ENCODE measurements at places on chromosomes 4 and X.

- no peak for DNase-seq
Observed at GRCh38 chrX:111352424-111352823, 59.6 kb downstream of the DCX start.

GRCh38 chr4:48899950-48900349, 6.6 kb downstream of the OCIAD2 start:
- DNase-seq: no peak

GRCh38 chr4:95929448-95930064, 89.7 kb downstream of the PDHA2 start:
- no peak for DNase-seq

- no peak for DNase-seq
Observed at GRCh38 chrX:109990582-109991276, 12.2 kb upstream of the TMEM164 start.

DNA sequence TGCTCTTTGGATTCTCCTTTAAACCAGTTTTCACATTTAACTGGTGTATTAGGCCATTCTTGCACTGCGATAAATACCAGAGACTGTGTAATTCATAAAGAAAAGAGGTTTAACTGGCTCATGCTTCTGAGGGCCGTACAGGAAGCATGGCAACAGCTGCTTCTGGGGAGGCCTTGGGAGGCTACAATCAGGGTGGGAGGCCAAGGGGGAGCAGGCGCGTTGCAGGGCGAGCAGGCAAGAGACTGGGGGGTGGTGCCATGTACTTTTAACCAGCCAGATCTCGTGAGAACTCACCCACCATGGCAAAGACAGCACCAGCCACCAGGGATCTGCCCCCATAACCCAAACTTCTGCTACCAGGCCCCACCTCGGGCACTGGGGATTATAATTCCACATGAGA, 38.1 kb downstream of the RNF212 start:
- no peak for DNase-seq

GRCh38 chr4:110907801-110908313, 285.0 kb upstream of the PITX2 start:
- DNase-seq: no peak

DNA sequence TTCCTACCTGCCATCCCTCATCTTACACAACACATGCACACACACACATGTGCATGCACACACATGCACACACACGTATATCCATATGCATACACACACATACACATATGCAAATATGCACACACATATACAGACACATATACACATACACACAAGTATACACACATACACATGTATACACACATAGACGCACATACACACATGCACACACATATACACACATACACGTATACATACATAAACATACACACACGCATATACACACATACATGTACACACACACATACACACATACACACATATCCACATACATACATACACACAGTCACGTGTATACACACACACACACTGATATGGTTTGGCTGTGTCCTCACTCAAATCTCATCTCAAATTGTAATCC, 37.0 kb upstream of the AFAP1 start:
- DNase-seq: no peak

DNA sequence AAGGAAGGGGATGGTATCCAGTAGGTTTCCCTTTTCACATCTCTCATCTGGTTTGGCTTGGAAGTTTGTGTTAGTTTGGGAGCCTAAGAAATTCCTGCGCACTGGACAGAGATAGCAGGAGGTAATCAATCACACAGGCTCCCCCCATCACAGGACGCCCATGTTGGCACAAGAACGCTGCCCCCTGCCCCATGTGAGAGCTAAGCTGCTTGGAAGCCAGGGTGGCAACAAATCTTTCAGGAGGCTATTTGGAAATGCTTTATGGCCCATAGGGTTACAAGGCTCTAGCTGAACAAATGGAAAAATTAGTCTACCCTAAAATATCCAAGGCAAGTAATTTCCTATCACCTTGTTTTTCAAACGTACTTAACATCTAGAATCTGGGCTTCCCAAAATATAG, 54.0 kb downstream of the SOD3 start:
- DNase-seq: no peak

DNA sequence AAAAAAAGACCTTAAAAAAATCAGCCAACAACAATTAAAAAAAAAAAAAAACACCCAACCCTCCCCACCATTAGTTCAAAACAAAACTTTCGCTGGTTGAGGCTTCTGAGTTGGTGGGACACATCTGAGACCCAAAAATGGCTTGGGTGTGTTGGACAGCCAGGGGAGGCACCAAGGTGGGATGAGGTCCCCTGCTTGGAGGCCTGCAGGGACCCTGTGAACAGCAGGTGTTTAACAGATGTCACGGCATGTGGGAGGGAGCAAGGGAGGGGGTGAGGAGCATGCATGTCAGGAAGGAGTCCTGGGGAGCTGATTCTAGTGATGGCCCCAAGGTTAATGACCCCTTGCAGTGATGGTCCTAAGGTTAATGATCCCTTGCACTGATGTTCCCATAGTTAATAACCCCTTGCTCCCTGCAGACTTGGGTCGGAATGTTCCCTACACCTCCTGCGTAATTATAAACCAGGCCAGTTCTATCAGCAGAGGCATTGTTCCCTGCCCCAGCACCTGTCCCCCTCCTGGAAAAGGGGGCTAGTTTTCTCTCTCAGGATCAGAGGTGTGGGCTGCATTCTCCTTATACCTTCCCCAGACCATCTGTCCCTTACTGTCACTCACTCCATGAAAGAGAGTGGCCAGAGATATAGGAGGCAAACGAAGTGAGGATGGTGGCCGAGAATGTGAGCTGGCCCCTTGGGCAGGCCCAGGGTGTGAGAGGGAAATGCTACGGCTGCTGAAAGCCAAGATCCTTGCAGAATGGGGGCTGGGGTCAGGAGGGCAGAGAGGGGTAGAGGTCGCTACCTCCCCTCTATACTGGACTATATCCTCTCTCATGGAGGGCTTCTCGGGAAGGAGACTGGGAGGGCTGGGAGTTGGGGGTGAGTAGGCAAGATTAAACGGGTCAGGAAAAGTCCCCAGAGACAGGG, 2.3 kb upstream of the FOXP3 start:
- DNase-seq: no peak

- DNase-seq: no peak
Observed at GRCh38 chr4:22695917-22696316, 3.2 kb downstream of the GBA3 start.

- peak; percentile 54 for DNase-seq
Observed at GRCh38 chr4:2937146-2937857, 25.9 kb downstream of the NOP14 start.

DNA sequence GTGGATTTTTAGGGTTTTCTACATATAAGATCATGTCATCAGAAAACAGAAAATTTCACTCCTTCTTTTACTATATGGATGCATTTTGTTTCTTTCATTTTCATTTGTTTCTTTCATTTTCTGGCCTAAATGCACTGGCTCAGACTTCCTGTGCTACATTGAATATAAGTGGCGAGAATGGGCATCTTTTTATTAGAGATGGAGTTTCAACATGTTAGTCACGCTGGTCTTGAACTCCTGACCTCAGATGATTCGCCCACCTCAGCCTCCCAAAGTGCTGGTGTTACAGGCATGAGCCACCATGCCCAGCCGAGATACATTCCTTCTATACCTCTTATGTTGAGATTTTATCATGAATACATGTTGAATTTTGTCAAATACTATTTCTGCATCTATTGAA, 61.8 kb downstream of the BRWD3 start:
- DNase-seq: no peak

GRCh38 chrX:41116948-41117347, 31.7 kb downstream of the USP9X start:
- peak; percentile 23 for DNase-seq

DNA sequence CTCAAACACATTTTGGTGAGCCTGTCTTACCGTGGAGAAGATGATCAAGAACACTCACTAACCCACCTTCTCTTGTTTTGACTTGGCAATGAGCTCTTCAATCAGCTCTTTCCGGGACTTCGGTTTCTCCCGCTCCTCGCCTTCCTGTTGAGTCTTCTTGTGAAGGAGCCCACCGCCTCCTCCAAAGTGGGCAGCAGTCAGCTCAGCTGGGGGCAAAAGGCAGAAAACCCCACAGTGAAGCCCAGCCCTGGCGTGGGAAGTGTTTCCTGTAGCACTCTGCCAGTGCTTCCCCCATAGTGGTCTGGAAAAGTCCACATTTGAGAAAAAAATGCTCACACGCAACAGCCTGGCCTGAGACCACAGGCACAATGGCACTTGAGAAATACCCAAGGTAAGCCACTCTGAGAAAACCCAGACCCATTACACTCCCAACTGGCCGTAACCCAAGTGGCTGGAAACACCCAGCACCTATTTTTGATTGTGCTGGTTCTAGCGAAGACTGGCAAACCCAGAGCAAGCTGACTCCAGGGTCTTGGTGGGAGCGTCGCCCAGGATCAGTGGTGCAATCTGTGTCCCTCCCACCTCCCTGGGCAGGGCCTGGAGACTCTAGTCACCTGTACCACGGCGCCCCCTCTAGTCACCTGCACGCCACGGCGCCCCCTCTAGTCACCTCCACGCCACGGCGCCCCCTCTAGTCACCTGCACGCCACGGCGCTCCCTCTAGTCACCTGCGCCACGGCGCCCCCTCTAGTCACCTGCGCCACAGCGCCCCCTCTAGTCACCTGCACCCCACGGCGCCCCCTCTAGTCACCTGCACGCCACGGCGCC, 8.6 kb downstream of the NOP14 start:
- DNase-seq: peak; percentile 86

- DNase-seq: no peak
Observed at GRCh38 chrX:140586951-140587350, 82.1 kb upstream of the SOX3 start.

DNA sequence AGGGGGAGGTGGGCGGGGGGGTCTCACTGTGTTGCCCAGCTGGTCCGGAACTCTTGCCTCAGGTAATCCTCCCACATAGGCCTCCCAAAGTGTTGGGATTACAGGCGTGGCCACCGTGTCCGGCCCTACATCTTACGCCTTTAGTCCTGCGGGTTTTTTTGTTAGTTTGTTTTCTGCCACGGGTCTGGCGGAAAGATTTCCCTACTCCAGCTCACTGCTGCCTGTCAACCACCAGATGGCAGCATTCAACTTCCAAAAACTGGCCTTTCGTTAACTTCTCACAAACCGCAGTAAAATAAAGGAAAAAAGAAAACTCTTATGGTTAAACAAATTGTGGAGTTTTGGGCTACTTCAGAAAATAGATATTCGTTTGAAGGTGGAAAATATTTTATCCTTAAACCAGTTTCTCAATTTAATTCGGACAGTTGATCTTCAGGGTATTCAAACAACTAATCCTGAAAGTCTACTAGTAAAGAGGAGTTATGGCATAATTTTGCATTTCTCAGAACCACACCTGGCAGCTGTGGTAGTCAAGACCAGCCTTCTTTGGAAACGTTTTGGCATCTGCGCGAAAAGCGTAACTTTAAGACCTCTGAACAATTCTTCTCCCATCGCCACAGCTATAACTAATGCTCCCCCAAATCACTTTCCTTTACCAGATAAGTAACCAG, 41.1 kb downstream of the LUZP4 start:
- DNase-seq: peak; percentile 10

DNA sequence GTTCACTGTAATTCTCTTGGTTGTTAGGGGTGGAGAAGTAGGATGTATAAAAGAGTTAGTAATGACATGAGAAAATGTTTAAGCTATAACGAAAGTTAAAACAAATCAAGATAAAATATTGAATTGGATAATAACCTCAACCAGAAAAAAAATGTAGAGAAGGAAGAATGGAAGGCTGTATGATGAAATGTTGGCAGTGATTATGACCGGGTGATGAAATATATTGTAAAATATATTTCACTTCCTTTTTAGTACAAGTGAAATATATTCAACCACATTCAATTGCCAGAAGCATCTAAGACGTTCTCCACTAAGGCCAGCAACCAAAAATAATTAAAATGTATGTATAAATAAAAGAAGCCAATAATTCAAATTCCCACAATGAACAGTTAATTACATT, 309.3 kb upstream of the FGF13 start:
- no peak for DNase-seq

GRCh38 chr4:51866835-51867234, 23.9 kb downstream of the DCUN1D4 start:
- DNase-seq: no peak

GRCh38 chr4:87938746-87939145, 36.8 kb upstream of the SPP1 start:
- DNase-seq: no peak

- DNase-seq: no peak
Observed at GRCh38 chrX:95764972-95765451, 919.6 kb upstream of the DIAPH2 start.

GRCh38 chr4:139279760-139280620, at the start of gene MGARP:
Gene MGARP, minus strand, starts transcription at chr4:139280225. Its CDS starts 67 bp downstream, at chr4:139280158.
- DNase-seq: peak; percentile 45

DNA sequence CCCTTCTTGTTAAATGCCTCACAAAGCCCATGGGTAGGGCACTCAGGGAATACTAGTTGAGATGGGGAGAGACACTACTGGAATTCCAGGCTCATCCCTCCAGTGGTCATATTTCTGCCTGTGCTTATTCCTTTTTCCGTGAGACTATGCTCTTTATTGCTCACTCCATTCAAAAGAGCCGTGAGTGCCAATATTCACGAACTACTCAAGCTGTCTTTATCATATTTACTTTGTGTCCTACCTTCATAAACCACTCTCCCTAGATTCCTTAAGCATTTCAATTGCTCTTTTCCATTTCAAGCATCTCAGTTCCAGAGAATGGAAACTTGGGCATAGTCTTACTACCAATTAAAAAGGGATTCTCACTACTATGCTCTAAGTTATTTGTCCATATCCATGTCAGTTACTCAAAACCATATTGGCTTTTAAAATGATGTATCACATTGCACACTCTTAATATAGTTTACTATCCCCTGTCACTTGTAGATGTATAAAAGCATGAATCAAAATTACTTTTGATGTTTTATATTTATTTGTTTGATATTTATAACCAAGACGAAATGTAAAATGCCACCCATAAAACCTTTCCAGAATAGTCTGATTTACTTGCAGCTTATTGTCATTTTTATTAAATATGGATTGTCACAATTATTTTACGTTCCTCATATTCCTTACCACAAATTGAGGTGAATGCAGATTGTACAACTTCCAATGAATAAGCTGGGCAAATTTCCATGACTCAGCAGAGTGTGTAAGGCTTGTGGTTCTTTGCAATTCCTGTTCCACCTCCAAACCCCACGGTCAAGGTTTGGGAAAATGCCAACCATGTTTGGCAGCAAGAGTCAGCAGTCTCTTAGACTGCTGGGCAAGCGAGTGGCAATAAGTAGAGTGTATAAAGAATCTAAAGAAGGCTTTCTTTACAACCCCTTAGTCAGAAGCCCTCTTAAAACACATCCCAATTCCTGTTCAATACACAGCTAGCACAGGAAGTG, 24.4 kb downstream of the ENOX2 start:
- no peak for DNase-seq

GRCh38 chr4:11748164-11748872, 319.6 kb upstream of the HS3ST1 start:
- DNase-seq: no peak

GRCh38 chrX:122475306-122475705, 708.8 kb upstream of the GRIA3 start:
- no peak for DNase-seq

- no peak for DNase-seq
Observed at GRCh38 chr4:55089916-55090315, 35.5 kb downstream of the KDR start.

Measured in activated T-cell treated with anti-CD3 and anti-CD28 coated beads, Interleukin-2, amount 50 U/mL, for 72 hours (primary cell).